ENCODE measurements at places on chromosomes 13 and 19. TPM values are rescaled to one million over a fixed set of nuclear protein-coding genes. Genes with fewer than 3 reads are reported as not detected.

DNA sequence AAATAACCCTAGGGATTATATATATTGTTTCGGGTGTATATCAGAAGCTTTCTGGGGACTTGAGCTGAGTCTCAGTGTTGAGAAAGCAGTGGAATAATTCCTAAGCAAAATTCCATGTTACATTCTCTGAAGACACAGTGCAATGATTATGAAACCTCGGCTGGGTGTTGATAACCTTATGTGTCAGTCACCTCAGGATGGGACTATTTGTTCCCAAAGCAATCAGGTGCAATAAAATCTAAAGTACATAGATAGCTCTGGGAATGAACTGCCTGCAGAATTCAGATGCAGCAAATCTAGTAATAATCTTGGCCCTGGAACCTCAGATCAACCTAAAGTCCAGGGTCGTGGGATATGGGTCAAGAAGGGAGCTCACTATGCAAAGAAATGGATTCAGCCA is 53.0 kb downstream of the EDNRB start:
- no peak for DNase-seq
- no peak overlapping the region for H3K4me3 ChIP-seq
- H3K36me3 ChIP-seq: no peaks in the 10 kb centered on the region
- peaks cover 3% of the 10 kb centered on the region for H3K4me1 ChIP-seq

DNA sequence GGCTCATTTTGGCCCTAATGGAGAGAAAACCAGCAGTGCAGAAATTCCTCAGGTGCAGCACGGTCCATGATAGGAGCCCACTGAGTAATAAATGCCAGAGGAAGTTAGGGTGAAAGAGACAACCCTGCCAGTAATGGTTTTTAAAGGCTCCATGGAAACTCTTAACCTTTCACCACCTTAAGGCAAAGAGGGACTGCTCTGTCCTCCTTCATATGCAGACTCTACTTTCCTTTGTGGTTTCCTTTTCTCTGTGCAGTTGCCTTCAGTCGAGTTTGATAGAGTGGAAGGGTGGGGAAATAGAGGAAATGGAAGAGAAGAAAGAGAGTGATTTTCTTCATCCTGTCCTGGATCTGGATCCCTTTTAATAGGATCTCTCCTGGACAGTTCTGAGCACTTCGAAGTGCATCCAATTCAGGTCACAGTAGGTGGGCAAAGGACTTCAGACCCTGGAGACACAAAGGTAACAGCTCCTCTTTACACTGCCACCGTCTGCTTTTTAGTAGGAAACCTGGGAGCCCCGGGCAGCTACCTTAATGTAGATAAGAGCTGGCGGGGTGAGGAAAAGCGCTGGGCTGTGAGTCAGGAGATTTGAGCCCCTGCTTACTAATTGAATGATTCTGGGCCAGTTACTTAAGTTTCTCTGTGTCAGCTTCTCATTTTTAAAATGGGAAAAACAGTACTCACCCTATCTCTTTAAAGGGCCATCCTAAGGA is 294.8 kb downstream of the KCNRG start:
- DNase-seq: no peak
- H3K4me1 ChIP-seq: peaks cover 10% of the 10 kb centered on the region
- no peaks in the 10 kb centered on the region for H3K36me3 ChIP-seq
- no peak overlapping the region for H3K27ac ChIP-seq
- no peaks in the 10 kb centered on the region for H3K27me3 ChIP-seq
- no peak overlapping the region for H3K4me3 ChIP-seq

DNA sequence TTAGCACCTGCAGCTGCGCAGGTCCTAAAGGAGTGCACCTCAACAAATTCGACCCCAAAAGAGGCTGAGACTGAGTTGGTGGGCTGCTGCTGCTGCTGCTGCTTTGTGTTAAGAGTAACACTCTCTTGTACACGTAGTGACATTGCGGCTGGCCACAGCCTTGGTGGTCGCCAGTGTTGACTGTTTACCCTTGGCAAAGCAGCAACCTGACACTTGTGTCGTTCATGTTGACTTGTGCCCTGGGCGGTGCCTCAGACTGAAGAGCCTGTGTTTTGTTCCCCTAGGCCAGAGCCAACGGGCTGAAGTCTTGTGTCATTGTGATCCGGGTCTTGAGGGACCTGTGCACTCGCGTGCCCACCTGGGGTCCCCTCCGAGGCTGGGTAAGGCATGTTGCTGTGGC is 22.4 kb upstream of the QTRT1 start:
- peaks cover 47% of the 10 kb centered on the region for H3K36me3 ChIP-seq
- H3K4me1 ChIP-seq: no peaks in the 10 kb centered on the region
- H3K27me3 ChIP-seq: no peaks in the 10 kb centered on the region
- DNase-seq: no peak
- H3K4me3 ChIP-seq: no peak overlapping the region

The ZFP14 gene
- 2.5 TPM for total RNA-seq

The ATP1A3 gene
- 327 TPM for total RNA-seq

DNA sequence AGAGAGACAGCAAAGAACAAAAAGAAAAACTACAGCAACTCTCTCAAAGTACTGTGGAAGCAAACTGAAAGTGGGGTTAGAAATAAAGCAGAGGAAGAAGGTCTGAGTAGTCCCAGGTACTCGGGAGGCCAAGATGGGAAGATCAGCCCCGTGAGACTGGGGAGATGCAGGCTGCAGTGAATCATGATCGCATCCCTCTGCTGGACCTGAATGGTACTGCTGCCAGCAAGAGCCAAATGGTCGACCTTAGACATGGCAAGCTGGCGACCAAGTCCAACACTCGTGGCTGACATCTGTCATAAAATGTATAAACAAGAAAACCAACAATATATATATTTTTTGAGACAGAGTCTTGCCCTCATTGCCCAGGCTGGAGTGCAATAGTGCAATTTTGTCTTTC is 33.7 kb upstream of the ZNF724 start:
- peak; percentile 29 for DNase-seq
- no peaks in the 10 kb centered on the region for H3K4me1 ChIP-seq
- H3K4me3 ChIP-seq: no peak overlapping the region
- no peaks in the 10 kb centered on the region for H3K36me3 ChIP-seq
- no peak overlapping the region for H3K27ac ChIP-seq

The UBE2L5 gene
- total RNA-seq: not detected

- H3K4me1 ChIP-seq: no peaks in the 10 kb centered on the region
- peaks cover 5% of the 10 kb centered on the region for H3K27me3 ChIP-seq
- H3K36me3 ChIP-seq: no peaks in the 10 kb centered on the region
- no peak overlapping the region for H3K27ac ChIP-seq
These were observed 1043.6 kb downstream of the UQCRFS1 start for GRCh38 chr19:28169168-28169887.

- peaks cover 25% of the 10 kb centered on the region for H3K4me1 ChIP-seq
- peak overlapping the region; percentile 97 for H3K27ac ChIP-seq
- H3K27me3 ChIP-seq: no peaks in the 10 kb centered on the region
- H3K36me3 ChIP-seq: no peaks in the 10 kb centered on the region
- DNase-seq: no peak
- H3K4me3 ChIP-seq: peak overlapping the region; percentile 97
These were observed 580 bp upstream of the KATNAL1 start for GRCh38 chr13:30307971-30308290.

The ZNF556 gene
- not detected for total RNA-seq

- H3K4me1 ChIP-seq: peaks cover 13% of the 10 kb centered on the region
- no peak for DNase-seq
- no peak overlapping the region for H3K27ac ChIP-seq
These were observed 30.5 kb downstream of the ZSWIM4 start for GRCh38 chr19:13825489-13826441.

DNA sequence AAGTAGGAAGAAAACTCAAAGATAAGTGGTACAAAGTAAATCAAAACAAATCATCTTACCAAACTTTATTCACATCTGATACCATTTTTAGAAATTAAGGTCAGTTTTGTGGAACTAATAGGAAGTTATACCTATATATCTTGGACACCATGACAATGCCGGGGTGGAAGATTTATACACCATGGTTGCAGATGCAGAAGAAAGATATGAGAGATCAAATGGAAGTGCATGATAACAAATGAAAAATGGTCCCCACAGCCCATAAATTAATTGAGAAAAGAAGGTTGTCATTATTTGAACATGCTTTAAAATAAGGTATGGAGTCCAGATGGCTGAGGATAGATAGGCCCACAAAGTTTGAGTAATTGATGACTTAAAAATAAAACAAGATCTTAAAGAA is 276.8 kb downstream of the TSHZ3 start:
- no peaks in the 10 kb centered on the region for H3K4me1 ChIP-seq
- no peak overlapping the region for H3K27ac ChIP-seq
- no peak for DNase-seq
- H3K27me3 ChIP-seq: peaks cover 37% of the 10 kb centered on the region
- H3K36me3 ChIP-seq: no peaks in the 10 kb centered on the region
- no peak overlapping the region for H3K4me3 ChIP-seq

GRCh38 chr13:51804295-51805172 is 571 bp upstream of the DHRS12 start:
- no peaks in the 10 kb centered on the region for H3K27me3 ChIP-seq
- peak; percentile 50 for DNase-seq
- H3K4me1 ChIP-seq: peaks cover 62% of the 10 kb centered on the region
- H3K4me3 ChIP-seq: peak overlapping the region; percentile 60
- H3K27ac ChIP-seq: peak overlapping the region; percentile 100

GRCh38 chr13:31793246-31793645 is 53.9 kb downstream of the RXFP2 start:
- no peak overlapping the region for H3K27ac ChIP-seq
- no peak for DNase-seq
- H3K27me3 ChIP-seq: no peaks in the 10 kb centered on the region
- no peaks in the 10 kb centered on the region for H3K36me3 ChIP-seq

The PRSS57 gene
- total RNA-seq: not detected

The EDDM13 gene
- not detected for total RNA-seq

The CYP4F8 gene
- not detected for total RNA-seq

- H3K27me3 ChIP-seq: no peaks in the 10 kb centered on the region
- no peaks in the 10 kb centered on the region for H3K36me3 ChIP-seq
- H3K27ac ChIP-seq: no peak overlapping the region
- H3K4me1 ChIP-seq: no peaks in the 10 kb centered on the region
- no peak overlapping the region for H3K4me3 ChIP-seq
- no peak for DNase-seq
These were observed 37.2 kb upstream of the SOHLH2 start for GRCh38 chr13:36251526-36251925.

The GSX1 gene
- not detected for total RNA-seq

The PROZ gene
- 0.20 TPM for total RNA-seq

DNA sequence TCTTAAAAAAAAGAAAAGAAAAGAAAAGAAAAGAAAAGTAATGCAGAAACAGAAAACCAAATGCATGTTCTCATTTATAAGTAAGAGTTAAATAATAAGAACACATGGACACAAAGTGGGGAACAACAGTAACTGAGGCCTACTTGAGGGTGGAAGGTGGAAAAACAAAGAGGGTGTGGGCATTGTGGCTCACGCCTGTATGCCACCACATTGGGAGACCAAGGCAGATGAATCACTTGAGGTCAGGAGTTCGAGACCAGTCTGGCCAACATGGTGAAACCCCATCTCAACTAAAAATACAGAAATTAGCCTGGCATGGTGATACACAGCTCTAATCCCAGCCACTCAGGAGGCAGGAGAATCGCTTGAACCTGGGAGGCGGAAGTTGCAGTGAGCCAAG is 8.1 kb downstream of the ZNF708 start:
- peaks cover 20% of the 10 kb centered on the region for H3K36me3 ChIP-seq
- H3K4me1 ChIP-seq: peaks cover 32% of the 10 kb centered on the region
- no peak for DNase-seq
- no peak overlapping the region for H3K27ac ChIP-seq
- H3K4me3 ChIP-seq: no peak overlapping the region
- no peaks in the 10 kb centered on the region for H3K27me3 ChIP-seq

The NFIX gene
- 161 TPM for total RNA-seq

DNA sequence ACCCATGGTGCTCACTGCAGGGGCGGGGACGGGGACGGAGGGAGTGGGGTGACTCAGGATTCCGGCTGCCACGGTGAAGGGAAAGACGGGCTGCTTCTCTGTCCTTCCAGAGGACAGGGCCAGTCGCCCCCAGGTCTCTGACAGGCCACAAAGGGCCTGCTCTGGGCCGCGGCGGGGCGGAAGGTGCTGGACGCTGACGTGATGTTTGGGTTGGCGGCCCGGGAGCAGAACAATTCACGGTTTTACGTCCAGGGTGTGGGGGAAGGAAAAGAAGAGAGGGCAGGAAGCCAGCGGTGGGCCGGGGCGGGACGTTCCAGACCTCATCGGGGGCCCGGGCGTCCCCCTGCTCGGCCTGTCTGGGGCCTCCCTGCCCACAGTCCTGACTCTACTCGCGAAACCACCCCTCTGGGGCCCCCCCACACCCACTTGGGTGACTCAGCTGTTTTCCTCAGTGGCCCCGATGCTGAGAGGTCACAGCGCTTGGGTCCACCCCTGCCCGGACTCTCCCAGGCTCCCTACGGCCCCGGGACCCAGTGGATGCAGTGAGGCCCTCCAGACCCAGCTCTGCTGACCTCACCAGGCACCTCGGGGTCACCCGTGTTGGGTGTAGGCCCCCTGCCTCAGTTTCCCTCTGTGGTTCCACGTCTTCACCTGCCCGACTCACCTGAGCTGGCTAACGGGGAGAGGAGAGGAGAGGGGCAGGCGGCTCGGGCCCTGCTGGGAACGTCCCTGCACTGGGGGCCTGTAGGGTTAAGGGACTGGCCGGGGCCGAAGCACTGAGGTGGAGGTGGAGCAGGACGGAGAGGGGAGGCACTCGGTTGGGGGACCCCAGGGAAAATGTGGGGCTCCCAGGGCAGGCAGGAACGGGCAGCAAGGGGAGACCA is 29.2 kb downstream of the PIP5K1C start:
- peak overlapping the region; percentile 94 for H3K27ac ChIP-seq
- H3K4me1 ChIP-seq: peaks cover 70% of the 10 kb centered on the region
- peak; percentile 93 for DNase-seq
- no peaks in the 10 kb centered on the region for H3K27me3 ChIP-seq
- no peaks in the 10 kb centered on the region for H3K36me3 ChIP-seq

- H3K4me1 ChIP-seq: no peaks in the 10 kb centered on the region
- no peaks in the 10 kb centered on the region for H3K27me3 ChIP-seq
- no peaks in the 10 kb centered on the region for H3K36me3 ChIP-seq
These were observed 117.6 kb upstream of the MRI1 start for GRCh38 chr19:13646758-13647157.

DNA sequence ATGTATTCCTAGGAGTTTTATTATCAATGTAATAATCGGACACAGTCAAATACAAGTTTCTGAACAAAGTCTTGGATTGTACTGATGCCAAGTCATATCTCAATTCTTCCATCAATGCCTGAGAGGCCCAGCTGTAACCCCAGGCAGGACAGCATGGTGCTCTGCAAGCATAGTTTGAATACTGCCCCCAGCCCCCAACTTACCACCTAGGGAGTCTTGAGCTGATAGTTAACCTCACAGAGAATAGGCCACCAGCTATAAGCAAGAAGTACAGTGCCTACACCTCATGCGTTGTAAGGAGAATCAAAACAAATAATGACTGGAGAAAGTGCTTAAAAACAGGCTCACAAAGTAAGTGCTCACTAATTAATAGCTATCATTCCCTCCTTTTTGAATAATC is 2.7 kb downstream of the PROSER1 start:
- H3K4me3 ChIP-seq: no peak overlapping the region
- H3K27me3 ChIP-seq: no peaks in the 10 kb centered on the region
- no peak for DNase-seq
- peaks cover 14% of the 10 kb centered on the region for H3K36me3 ChIP-seq
- H3K27ac ChIP-seq: no peak overlapping the region

Measured in heart right ventricle (tissue), 16 donors.